Chondrocyte (in vitro differentiated cells): ENCODE measurements at places on chromosomes 4 and X. TPM values are rescaled to one million over a fixed set of nuclear protein-coding genes. Genes with fewer than 3 reads are reported as not detected.

CLDN34 gene
- not detected in 3 replicates for total RNA-seq

TFE3 gene
- 39.3 to 42.5 TPM (median 41.2 TPM) in 3 replicates for total RNA-seq

SRPK3 gene
- 0.18 to 0.50 TPM in 2 of 3 replicates, not detected in the other for total RNA-seq

SLC6A14 gene
- total RNA-seq: not detected in 3 replicates

DEFB131A gene
- not detected in 3 replicates for total RNA-seq

PFKFB1 gene
- 0.25 to 0.31 TPM in 2 of 3 replicates, not detected in the other for total RNA-seq

DSPP gene
- total RNA-seq: not detected in 3 replicates

MAGEA1 gene
- total RNA-seq: not detected in 3 replicates

ADGRL3 gene
- total RNA-seq: 10.0 to 19.6 TPM (median 11.6 TPM) in 3 replicates

NRK gene
- 12.7 to 30.6 TPM (median 13.1 TPM) in 3 replicates for total RNA-seq

FTHL17 gene
- not detected in 3 replicates for total RNA-seq

DUSP21 gene
- total RNA-seq: not detected in 3 replicates

EDA2R gene
- 3.0 to 4.2 TPM (median 3.6 TPM) in 3 replicates for total RNA-seq

MAOA gene
- 0.46 to 4.0 TPM (median 3.4 TPM) in 3 replicates for total RNA-seq

GUCY2F gene
- total RNA-seq: not detected in 3 replicates

SPANXC gene
- not detected in 3 replicates for total RNA-seq

MFAP3L gene
- total RNA-seq: 6.8 to 19.4 TPM (median 13.1 TPM) in 3 replicates

SFRP2 gene
- 120 to 233 TPM (median 130 TPM) in 3 replicates for total RNA-seq

XAGE2 gene
- total RNA-seq: not detected in 3 replicates

FOXR2 gene
- not detected in 3 replicates for total RNA-seq

FGG gene
- not detected in 3 replicates for total RNA-seq
